ENCODE measurements at places on chromosomes 2 and 18.

DNA sequence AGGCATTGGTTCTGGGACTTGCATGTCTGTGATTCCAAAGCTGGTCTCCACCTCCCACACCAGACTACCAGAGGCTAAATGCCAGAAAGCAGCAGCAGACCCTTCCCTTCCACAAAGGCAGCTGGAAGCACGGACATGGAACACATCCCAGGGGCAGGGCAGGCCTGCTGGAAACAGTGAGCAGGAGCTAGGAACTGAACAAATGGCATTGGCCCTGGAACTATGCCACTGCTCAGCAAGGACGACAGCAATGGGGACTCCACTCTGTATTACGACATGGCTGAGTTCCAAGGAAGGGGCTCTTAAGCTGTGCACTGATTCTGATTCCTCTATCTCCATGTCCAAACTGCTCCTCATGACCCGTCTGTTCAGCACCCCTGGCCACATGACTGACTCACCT lies 77.8 kb upstream of the TFCP2L1 start:
- no peak for DNase-seq

DNA sequence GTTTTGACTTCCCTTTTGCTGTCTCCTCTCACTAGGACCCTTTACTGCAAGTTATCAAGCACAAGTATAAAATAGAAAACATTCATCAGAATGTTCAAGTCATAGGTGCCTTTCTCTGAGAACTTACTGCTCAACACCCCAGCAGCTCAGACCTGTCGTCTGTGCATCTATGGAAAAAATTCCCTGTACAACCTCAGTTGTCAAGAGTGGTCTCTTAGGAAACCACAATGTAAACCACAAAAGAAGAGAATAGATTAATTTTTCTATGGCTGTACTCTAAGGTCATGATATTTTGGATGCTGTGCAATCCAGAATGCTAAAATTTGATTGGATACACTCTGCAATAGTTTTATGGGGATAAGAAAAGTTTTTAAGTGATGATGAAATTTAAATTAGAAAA lies 84.1 kb downstream of the RBMS1 start:
- DNase-seq, result no peak

DNA sequence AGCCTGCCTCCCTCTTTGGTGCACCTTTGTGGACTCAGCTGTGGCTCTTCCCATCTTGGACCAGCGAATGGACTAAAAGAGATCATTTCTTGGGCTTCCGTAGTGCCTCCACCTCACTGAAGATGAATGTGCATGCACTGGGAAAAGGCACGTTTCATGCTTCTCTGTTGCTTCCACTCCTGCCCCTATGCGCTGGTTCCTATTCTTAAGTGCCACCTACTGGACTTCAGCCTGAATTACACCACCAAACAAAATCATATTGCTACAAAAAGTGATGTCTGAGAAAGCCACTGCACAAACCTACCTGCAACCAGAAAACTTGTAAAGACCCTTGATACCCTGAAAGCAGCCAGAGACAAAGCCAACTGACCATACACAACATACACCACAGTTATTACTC lies 695.6 kb downstream of the TSN start:
- DNase-seq, result no peak

DNA sequence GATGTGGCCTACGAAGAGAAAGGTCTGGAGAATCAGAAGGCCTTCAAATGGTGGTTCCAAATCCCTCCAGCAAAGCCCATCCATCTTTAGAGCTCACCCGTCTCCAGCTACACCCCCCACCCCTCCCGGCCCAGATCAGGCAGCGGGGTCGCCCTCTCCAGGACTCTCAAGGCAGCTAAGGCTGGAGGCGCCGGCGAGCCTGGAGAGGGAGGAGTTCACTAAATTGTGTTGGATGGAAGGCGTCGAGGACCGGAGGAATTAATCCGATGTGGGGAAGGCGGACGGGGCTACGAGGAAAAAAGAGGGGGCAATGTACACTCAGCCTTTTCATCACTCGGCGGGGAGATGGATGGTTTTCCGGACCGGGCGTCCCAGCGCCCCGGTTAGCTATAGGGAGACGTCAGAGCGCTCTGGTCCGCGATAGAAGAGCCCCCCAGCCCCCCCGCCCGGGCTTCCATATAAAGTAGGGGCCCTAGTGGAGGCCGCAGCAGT lies at the start of gene GRP:
TSS of gene GRP (plus strand) at position 487 of the 492 bp plus-strand sequence. CDS start 108 bp downstream, outside the sequence.
- no peak for DNase-seq

DNA sequence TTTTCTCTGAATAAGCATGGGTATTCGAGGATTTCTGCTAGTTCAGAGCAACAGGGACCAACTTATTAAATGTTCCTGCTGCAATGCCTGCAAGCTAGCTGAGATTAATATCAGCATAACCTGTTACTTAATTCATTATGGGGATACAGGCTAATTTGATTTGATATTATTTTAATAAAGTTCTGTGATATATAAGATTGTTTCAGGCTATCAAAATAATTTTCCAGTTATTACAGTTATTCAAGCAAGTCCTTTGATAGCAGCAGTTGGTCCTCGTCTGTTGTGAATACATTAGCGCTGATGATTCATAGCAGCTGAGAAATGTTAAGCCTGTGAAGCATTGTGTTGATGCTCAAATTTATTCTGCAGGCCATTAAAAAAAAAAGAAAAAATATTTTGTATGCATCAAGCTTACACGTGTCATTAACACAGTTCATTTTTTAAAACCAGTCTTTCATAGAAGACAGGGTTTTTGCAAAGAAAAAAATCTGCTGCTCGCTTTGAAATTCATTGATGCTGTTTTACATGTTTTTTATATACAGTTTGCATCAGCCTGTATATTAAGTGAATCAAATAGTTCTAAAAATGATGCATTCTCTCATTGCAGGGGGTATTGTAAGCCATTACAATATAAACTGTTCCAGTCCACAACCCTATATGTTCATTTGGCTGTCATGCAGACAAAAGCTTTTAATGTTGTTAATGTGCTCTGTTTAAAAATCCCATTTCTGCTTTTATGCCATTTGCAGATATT lies 482.5 kb downstream of the BCL11A start:
- no peak for DNase-seq

GRCh38 chr2:240966906-240967680 lies 31.3 kb upstream of the SNED1 start:
- no peak for DNase-seq

GRCh38 chr2:120436885-120437603 lies 91.1 kb downstream of the INHBB start:
- no peak for DNase-seq

DNA sequence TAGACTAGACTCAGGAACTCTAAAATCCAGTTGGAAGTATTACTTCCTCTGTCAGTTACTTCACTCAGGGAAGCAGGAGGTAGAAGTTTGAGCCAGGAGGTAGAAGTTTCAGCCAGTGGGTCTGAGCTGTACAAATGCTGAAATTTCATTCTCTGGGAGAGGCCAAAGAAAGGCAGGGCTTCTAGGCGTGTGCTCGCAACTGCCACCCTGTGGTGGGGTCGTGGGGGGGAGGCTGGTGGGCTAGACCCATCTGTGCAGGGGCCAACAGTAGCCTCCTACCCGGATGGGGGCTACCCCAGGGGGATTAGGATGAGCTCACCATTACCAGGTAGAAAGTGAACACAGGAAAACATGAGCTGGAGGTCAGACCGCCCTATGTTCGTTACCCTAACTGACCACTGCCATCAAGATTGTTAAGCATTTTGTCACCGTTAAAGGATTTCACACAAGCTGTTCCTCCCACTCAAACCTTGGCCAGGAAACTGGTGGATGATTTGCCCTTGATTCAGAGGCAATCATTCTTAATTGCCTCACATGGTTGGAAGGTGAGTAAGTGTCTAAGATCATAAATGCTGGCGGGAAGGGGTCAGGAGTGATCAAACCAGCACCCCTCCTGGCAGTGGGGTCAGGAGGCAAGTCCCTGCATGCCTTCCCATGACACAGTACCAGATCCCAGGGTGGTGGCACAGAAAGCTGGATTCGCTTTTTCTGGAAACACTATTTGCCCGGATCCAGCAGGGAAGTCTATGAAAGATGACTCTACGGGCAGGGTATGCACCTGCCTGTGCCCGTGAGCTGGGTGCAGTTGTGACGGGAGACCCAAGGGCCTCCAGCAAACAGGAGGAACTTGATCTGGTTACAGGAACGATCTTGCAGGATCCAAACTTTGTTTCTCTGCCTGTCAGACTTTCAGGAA lies 5.2 kb upstream of the FHL2 start:
- DNase-seq, result no peak

DNA sequence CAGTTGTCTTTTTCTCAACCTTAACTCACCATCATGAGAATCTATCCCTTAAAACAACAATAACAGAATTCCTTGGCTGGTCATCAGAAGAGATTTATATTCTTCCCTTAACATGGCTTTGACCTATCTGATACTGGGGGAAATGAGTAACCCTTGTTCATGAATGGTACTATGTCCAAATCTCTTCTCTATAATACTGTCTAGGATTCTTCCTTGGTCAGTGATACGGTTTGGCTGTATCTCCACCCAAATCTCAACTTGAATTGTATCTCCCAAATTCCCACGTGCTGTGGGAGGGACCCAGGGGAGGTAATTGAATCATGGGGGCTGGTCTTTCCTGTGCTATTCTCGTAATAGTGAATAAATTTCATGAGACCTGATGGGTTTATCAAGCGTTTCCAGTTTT lies 282.0 kb upstream of the SIX2 start:
- no peak for DNase-seq

GRCh38 chr2:238839428-238839827 lies 8.5 kb upstream of the TWIST2 start:
- no peak for DNase-seq

GRCh38 chr18:45957100-45957499 lies 10.0 kb downstream of the EPG5 start:
- no peak for DNase-seq

DNA sequence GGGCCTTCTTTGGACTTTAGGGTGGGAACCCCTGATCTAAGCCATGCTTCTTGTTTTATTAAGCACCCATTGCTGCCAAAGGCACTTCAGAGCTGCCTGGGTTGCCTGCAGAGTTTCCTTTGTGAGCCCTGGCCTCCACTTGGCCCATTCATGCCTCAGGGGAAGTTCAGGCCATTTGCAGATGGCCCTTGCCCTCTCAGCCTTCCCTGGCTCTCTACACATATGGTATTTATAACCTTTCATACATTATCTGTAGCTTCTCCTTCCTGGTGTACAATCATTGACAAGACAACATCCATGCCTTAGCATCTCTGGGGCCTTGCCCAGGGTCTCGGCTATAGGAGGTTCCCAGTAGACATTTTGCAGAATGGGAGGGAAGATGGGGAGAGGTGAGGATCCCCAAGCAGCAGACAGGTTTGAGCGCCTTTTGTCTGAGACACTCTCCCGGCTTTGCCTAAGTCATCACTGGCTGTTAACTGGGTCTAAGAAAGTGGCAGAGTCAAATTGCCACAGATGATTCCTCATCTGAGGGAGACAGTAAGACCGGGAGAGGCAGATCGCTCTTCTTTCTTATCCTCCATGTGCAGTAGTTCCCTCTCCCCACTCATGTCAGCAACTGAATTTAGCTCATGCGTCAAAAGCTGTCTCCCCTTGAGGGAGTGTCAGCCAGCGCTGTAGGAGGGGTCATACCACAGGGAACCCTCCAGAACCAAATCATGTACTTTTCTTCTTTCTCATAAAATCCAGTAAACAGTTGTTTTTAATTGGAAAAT lies 2.7 kb downstream of the EHD3 start:
- no peak for DNase-seq

Data from activated T-cell treated with anti-CD3 and anti-CD28 coated beads, Interleukin-2, amount 50 U/mL, for 24 hours (primary cell).